ENCODE measurements at places on chromosomes 7 and 10.

GRCh38 chr10:35641676-35642034 is 441 bp downstream of the FZD8 start:
- no peak for DNase-seq

GRCh38 chr7:21868576-21868850 is 77.2 kb downstream of the CDCA7L start:
- no peak for DNase-seq

DNA sequence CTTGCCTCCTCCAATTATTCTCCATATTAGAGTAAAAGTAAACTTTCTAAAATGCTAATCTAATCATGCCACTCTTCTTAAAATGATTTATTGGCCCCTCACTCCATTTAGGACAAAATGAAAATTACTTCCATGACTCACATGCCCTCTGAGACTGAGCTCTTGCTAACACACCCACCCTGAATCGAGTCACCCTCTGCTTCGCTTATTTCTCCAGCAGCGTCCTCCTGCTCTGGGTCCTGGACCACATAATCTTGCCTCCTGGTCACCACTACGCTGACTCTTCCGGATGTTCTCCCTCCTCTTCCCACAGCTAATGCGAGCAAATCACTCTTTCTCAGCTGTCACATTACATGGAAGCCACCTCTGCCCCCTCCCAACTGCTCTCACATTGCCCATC is 384.0 kb upstream of the FZD8 start:
- no peak for DNase-seq

- DNase-seq: no peak
These were observed 80.3 kb upstream of the SCIN start for GRCh38 chr7:12490107-12490688.

DNA sequence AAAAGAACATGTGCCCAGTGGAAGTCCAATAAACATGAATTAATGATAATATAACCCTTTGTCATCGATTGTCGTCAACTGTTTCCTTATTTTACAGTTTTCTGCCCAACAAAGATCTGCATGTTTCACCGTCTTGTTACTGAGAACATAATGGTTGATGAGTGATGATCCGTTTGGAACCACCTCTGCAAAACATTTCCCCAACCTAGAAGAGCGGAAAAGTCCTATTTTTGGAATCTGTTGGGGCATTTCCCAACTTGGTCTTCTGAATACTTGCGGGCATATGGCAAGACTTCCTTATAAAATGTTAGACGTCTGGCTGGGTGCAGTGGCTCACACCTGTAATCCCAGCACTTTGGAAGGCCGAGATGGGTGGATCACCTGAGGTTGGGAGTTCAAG is 32.1 kb downstream of the CNPY1 start:
- DNase-seq: no peak

DNA sequence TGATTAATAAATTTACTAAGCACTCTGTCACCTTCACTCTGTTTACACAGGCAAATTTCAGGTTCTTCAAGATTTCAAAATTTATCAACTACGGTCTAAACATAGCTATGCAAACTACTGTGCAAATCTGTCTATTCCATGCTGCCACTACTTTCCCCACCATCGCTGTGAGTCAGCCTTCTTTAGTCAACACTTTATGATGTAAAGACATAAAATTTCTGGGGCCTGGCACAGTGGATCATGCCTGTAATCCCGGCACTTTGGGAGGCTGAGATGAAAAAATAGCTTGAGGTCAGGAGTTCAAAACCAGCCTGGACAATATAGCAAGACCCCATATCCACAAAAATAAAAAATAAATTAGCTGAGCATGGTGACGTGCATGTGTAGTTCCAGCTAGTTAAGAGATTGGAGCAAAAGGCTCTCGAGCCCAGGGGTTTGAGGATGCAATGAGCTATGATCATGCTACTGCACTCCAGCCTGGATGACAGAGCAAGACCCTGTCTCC is 42.6 kb downstream of the CNOT4 start:
- no peak for DNase-seq

GRCh38 chr10:123704812-123705211 is 38.7 kb downstream of the GPR26 start:
- DNase-seq: no peak

- DNase-seq: peak; percentile 66
These were observed 63.7 kb downstream of the ZNRF2 start for GRCh38 chr7:30348083-30348560.

GRCh38 chr10:11141571-11142091 is 124.0 kb downstream of the CELF2 start:
- no peak for DNase-seq

DNA sequence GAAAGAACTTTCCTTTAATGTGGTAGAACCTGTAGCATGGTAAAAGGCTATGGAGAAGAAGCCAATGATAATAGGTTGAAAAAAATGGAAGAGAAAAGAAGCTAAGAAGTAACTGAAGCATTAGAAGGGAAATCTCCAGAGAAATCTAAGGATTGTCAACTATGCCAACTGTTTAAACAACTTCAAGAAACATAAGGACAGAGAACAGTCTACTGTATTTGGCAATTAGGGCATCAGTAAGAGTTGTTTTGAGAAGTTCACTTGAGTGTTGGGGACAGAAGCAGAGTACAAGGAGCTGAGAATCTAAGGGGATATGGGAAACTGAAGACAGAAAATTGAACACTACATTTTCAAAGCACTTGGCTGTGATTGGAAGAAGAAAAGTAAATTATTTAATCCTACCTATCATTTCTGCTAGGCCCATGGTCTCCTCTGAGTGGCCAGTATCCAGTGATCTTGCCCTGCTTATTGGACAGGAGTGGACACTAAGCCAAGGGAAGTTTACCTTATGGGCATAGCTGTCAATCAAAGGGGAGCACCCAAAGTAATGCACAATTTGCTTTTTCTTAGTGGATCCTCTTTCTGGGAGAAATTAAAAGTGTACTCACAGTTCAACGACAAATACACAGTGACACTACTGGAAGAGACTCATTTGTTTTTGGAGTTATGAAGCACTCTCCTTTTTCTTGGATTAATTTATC is 56.4 kb upstream of the CCDC71L start:
- no peak for DNase-seq

DNA sequence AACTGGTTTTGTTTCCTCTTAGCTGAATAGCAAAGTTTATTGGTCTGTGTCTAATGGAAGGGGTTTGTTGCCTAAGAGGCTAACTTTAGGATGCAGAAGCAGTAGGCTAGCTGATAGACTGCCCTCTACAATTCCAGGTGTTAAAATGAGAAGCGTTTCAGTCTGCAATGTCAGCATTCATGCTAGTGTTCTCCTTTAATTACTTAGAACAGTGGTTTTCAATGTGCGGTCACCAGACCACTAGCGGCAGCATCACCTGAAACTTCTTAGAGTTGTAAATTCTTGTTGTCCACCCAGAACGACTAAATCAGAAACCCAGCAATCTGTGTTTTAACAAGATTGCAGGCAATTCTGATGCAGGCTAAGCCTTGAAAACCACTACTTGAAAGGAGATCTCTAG is 392.9 kb downstream of the IPMK start:
- DNase-seq: no peak

- no peak for DNase-seq
These were observed at the start of gene ADCK2 for GRCh38 chr7:140672382-140673062. Gene ADCK2, plus strand, starts transcription at chr7:140672945. Its CDS starts 386 bp downstream, at chr7:140673331.

GRCh38 chr10:98088186-98088971 is 46.1 kb upstream of the R3HCC1L start:
- peak; percentile 14 for DNase-seq

DNA sequence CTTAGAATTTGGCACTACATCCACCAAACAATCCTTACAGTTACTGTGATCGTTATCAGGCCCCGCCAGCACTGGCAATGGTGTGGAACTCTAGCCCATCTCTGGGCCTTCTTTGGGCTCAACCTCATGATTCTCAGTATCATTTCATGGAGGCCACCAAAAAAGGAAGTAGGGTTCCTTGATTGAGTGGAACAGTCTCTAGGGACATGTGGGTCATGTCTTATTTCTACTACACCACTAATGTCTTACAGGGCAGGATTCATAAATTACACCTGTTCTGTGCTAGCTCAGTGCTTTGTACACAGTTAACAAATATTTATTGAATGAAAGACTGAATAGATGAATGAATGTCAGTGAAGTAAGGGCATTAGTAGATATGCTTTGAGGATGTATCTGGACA is 53.9 kb downstream of the AP3M1 start:
- DNase-seq: no peak

DNA sequence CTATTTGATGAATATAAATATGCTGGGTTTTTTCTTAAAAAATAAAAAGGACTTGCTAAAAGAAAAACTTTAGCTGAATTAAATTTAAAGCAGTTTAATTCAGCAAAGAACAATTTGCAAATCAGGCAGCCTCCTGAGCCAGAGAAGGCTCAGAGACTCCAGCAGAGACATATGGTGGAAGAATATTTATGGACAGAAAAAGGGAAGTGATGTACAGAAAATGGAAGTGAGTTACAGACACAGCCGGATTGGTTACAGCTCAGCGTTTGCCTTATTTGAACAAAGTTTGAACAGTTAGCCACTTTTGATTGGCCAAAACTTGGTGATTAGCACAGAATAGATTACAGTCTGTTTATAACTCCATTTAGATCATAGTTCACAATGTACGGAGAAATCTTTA is 110.3 kb downstream of the GAD2 start:
- no peak for DNase-seq

DNA sequence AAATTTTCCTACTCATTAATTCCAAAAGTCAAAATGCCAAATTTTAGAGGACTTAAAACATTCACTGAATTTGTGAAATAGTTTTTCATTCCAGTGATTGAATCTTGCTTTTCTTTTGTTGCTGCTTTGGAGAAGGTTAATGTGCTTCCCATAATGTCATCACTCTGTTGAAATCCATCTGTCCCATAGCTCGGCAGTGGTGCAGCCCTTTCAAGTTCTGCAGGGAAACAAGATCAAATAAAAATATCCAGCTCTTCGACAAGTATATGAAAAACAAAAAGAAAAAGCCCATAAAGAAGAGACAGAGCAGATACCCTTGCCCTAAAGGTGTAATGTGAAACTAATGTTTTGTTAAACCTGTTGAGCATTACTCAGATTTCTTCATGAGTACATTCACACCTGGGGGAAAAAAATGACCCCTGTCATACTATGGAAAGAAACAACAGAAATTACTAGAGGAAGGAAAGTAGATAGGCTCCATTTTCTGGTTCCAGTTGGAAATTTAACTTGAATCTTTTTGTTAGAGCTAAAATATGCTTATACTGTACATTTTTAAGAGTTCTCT is 35.1 kb downstream of the AGR3 start:
- no peak for DNase-seq

DNA sequence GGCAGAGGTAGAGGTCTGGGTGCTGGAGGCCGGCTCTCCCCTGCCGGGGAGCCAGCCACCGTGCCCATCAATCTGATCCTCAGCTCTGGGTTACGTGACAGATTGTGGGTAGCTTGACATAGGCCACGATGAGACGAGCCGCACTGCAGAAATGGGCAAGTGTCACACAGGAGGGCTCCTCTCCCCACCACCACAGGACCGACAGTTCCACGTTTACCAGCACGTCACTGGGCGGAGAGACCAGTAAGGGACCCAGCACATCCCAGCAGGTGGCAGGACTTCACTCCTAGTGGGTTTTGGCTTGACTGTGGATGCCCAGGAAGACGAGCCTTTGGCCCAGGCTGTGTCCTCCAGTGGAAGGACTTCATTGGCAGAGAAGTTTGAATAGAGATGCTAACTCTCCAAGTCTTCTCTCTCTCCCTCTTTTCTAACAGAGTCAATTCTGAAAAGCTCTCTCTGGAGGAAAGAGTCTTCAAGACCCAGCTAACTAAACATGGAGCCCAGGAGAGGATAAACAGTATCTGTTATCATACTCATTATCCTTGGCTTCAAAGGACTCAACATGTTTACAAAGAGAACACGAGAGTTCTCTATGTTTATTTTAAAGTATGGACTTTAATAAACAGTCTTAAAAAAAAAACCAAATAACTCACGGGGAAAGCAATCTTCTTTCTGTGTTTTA is 129.3 kb upstream of the JCAD start:
- DNase-seq: no peak

DNA sequence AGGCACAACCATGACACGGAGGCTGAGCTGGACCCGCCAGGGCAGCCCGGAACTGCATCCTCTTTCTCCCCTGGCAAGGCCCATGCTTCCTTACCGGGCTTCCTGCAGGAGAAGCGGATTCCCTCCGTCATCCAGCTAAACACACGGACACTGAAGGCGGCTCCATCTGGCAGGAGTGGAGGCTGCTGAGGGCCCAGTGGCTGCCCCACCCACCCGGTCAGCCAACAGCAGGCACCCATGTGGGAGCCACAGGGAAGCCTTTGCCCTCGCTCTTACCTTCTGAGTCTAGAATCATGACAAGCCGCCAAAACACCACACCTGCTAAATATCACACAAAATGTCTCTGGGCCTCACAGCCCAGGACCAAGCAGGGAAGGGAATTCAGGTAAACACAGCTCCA is 321.6 kb upstream of the RNF32 start:
- no peak for DNase-seq

GRCh38 chr7:26653430-26654399 is 210.7 kb downstream of the SKAP2 start:
- DNase-seq: no peak

GRCh38 chr7:100446040-100446439 is 9.7 kb upstream of the PPP1R35 start:
- no peak for DNase-seq
